ENCODE measurements at places on chromosomes 5 and 9.

DNA sequence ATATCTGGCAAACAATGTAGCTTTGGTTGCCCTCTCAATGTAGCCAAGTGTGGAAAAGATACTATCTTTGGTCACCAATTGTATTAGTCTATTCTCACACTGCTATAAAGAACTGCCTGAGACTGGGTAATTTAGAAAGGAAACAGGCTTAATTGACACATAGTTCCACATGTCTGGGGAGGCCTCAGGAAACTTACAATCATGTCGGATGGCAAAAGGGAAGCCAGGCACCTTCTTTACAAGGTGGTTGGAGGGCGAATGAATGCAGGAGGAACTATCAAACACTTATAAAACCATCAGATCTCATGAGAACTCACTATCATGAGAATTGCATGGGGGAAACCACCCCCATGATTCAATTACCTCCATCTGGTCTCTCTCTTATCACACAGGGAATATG, 133.1 kb upstream of the TBCA start:
- no peak for DNase-seq

- no peak for DNase-seq
Observed at GRCh38 chr9:37163299-37163698, 42.9 kb downstream of the ZCCHC7 start.

DNA sequence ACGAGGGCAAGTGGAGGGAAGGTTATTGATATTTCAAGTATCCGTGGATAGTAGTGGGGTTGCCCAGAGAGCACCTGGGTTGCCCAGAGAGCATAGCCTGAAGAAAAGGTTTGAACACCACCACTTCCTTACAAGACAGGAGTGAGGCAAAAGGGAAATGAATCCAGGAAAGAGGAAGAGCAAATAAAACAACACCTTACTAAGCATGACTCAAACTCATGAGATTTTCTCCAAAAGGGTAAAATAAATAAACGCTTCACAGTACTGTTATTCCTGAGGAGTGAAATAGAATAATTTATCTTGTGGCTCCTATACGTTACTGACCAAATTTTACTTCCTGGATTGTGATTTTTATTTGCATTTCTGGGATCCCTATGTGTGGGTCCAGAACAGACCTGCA, 65.2 kb upstream of the PTPRD start:
- DNase-seq, result no peak

DNA sequence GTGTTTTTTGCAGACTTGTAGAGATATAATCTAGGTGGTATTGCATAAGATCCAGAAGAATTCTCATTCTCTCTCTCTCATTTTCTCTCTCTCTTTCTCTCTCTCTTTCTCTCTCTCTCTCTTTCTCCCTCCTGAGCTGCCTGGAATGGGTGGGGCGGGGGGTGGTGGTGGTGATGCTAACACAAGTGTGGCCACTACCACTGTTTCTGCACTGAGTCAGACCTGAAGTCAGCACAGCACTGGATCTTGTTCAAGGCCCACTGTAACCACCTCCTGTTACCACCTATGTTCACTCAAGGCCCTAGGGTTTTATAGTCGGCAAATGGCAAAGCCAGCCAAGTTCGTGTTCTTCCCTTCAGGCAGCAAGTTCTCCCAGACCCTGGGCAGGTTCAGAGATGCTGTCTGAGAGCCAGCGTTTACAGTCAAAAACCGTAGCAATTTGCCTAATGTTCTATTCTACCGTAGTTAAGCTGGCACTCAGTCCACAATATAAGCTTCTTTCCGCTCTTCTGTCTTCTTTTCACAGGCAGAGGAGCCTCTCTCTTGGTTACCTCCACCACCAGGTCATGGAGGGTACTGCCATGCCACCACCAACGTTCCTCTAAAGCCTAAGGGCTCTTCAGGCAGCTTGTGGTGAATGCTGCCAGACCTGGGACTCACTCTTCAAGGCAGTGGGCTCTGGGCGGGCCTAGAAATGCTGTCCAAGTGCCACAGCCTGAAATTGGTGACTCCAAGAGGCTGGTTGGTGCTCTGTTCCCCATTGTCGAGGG, 235.7 kb upstream of the PRR16 start:
- no peak for DNase-seq

GRCh38 chr5:146109379-146109778, 4.0 kb upstream of the PLAC8L1 start:
- no peak for DNase-seq

All from SHP77 treated with DMSO at 0.1 percent for 48 hours (cell line).